ENCODE measurements at places on chromosomes 2 and 18.

- no peak for DNase-seq
These were observed 71.0 kb downstream of the PRPF40A start for GRCh38 chr2:152646264-152646663.

DNA sequence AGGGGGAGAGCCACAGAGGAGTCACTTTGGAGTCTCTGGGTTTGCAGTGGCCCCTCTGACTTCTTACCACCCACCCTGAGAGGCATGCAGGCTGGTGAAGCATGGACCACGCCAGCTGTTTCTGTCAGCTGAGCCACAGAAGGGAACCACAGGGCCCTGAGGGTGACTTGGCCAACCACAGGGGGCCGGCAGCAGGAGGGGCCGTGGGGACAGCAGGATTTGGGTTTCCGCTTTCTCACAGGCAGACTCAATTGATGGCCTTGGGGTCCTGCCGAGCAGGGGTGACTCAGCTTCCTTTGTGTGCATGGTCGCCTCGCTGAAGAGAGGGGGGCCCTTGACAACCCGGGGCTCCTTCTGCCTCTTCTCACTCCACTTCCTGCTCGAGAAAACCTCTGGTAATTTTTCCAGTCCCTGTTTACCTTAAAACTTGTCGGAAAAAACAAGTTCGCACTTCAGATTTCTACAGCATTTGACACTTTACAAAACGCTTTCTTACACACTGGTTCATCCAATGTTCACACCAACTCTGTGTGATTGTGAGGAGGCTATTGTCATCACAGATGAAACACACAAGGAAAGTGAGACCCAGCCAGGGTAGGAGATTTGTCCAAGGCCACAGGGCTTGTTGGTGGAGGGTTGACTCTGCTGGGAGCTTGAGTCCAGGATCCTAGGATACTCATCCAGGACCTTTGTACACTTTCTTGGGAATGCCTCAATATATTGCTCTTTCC, 311.2 kb downstream of the LPIN1 start:
- DNase-seq = no peak

DNA sequence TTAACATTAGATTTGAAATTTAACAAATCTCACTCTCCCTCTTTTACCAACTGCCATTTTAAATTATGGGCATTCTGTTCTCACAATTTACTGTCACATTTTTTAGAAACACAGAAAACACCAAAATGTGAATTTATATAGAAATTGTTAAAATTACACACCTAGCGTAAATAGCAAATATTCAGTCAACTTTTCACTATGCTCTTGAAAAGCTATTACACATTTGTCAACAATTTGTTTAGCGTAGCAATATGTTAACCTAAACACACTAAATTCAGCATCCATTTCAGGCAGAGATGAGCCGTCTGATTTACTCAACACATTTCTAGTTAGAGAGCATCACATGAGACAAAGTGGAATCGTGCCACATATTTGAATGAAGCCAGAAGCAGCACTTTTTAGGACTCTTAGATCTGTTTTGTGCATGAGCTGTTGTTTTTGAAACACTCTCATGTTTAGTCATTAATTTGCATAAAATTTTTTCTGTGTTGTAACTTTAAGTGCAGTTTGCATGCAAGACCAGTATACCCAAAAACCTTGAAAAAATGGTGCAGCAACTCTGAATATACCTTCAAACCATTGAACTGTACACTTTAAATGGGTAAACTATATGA, 8.2 kb downstream of the TTC32 start:
- DNase-seq = no peak

DNA sequence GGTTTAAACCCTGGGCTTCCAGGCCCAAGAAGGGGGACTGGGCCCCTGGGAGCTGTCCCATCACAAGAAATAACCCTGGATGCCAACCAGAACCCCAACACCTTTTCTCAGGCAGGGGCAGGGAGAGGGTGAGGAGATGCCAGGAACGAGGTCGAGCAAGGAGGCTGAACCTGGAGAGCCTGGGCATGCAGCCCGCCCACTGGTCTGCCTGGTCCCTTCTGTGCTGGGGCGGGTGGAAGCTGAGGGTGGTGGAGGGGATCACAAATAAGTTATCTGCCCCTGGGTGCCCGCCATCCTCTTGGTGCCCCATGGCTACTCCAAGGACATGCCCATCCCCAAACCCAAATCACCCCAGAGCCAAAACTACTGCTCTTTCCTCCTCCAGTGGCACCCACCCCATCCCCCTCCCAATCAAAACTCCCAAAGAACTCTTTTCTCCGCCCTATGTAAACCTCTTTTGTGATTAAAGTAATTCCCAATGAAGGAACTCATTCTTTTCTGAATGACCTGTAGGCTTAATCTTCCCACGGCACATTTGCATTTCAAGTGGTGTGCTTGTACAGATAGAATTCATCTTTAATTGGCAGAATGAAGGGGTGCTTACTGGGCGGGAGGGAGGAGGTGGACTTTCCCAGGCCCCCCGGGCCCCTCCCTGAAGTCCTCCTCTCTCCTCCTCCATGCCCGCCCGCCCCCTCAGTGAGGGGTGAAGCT, 47.9 kb downstream of the EFR3B start:
- no peak for DNase-seq

DNA sequence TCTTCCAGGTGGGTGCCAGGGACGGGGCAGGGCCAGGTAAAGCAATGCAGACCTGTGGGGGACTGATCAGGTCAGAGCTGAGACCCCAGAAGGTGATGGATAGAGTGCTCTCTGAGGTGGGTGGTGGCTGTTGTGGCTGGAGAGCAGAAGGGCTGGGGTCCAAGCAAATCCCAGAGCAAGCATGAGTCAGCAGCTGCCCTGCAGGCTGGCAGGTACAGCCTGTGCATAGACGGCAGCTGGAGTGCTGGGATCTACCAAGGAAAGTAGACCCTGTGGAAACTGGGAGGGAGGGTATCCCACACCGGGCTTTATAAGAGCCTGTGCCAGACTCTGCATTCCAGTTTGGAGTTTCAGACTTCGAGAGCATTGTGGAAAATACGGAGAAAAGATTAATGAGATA, 663 bp downstream of the TRIM54 start:
- no peak for DNase-seq

- DNase-seq = no peak
These were observed 91.3 kb upstream of the ZFP36L2 start for GRCh38 chr2:43317680-43318079.

GRCh38 chr2:236693531-236693930, 123.9 kb downstream of the ACKR3 start:
- no peak for DNase-seq

DNA sequence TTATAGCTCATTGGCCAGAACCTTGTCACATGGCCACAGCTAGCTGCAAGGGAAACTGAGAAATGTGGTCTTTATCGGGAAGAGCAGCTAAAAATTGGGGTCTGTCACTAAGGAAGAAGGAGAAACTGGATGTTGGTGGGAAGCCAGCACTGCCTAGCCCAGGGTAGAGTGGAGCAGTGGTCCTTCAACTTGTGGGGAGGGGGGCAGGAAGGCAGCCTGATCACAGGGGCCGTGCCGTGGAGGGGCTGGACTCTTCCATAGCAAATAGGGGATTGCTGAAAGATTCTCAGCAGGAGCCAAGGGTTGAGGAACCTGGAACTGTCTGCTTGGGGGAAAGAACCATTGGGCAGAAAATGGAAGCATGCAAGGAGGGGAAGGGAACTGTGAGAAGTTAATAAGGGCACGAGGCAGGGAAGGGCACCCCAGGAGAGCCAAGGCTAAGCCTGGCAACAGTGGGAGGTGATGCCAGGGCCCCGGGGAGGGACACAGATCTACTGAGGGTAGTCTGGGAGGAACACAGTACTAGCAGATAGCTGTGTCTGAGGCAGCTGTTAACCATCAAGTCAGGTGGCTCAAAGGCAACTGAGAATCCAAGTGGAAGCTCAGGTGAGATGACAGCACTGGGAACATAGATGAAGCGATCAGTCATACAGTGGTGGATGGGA, 5.9 kb upstream of the NEURL3 start:
- DNase-seq = no peak

DNA sequence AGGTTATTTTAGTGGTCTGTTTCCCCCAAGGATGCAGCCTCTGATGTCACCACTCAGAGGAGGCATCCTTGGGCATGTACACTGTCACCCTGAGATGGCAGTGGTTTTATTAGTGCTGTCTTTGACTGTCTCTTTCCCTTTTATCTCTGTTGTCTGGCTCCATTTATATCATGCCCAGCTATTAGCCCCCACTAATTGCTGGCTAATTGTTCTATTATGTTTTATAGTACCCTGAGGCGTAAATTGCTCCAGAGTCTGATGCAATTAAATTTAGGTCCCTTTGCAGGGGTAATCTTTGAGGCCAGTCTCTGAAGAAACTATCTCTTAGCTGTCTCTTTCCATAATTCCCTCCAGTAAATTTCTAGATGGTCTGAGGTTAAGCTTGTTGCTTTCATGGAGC, 301.0 kb upstream of the KLHL29 start:
- no peak for DNase-seq

DNA sequence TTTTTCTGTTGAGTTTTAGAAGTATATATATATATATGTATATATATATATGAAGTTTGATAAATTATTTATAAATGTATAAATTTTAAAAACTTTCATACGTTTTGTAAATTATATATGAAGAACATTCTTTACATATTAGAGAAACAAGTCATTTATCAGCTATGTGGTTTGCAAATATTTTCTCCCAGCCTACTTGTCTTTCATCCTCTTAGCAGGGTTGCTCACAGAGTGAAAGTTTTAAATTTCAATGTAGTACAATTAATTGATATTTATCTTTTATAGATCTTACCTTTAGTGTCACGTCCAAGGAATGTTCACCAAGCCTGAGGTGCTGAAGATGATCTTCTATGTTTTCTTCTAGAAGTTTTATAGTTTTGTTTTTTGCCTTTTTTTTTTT, 78.3 kb upstream of the HS6ST1 start:
- no peak for DNase-seq

DNA sequence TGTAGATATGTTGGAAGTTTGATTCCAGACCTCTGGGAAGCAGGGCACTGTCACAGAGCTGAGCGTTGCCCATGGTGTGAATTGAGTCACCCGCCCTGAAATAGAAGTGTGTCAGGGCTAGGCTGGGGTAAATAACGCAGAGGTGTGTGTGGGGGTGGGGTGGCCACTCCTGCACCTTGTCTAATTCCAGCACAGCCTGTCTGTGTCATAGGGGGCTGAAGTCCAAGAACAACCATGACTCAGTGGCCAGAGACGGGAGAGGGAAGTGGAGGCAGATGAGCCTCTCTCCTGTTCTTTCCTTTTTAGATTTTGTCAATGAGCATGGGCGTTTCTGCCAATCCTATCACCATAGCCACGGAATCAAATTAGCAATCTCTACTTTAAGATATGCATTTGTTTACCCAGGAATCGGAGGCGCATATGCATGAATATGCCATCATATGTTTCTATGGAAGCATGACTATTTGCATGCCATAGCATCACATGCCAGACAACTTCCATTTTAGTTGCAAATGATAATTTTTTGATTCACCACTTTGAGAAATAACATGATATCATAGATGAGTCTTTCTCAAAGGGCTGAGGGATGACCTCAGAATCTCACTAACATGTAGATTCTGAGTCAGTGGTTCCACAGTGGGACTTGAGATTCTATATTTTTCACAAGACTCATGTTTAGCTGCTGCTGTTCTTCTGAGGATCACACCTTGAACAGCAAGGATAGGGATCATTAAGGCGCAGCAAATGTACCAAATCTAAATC, 852.9 kb downstream of the DCDC2C start:
- no peak for DNase-seq

DNA sequence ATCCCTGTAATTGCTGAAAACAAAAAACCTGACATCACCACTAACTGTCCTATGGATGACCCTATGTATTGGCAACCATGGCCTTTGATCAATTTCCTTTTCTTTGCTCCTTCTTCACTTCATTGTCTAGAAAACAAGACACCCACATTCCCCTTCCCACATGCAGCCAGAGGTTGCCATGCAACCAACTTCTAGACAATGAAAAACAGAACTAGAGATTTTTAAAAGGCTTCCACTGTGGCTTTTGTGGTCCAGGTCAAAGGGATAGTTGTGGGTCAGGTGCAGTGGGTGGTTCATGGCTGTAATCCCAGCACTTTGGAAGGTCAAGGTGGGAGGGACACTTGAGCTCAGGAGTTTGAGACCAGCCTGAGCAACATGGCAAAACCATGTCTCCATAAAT, 139.3 kb upstream of the DOK6 start:
- DNase-seq = peak; percentile 24

DNA sequence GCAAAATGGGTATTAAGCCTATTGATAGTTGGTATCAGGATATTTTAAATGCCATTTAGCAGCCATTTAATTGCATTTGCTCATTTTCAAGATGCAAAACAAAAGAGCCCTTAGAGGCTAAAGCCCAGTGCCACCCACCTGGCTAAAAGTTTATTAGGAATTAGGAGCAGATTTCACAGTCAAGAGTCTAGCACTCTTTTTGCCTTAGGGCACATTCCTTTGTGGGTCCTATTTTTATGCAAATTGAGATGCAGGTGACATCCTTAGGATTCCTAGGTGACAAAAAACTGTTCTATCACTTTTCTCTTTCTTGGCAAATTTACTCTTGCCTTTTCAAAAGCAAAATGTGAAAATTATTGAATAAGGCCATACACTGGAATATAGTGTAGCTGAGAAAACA, 42.0 kb downstream of the CTNNA2 start:
- no peak for DNase-seq

DNA sequence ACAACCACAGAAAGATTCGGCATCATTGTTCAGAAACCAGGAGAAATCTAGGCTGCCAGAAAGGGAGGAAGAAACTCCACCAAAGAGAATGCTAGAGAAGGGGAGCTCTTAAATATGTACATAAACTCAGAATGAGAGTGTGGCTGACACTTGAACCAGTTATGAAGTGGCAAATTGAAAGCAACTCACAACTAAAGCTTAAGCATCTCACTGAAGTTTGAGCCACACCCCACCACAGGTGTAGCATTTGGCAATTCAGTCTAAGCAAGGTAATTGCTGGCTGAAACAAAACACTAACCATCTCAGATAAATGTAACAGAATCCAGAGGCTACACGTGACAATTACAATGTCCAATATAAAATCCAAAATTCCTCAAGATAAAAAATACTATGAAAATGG, 168.4 kb downstream of the DOK6 start:
- DNase-seq = peak; percentile 69

DNA sequence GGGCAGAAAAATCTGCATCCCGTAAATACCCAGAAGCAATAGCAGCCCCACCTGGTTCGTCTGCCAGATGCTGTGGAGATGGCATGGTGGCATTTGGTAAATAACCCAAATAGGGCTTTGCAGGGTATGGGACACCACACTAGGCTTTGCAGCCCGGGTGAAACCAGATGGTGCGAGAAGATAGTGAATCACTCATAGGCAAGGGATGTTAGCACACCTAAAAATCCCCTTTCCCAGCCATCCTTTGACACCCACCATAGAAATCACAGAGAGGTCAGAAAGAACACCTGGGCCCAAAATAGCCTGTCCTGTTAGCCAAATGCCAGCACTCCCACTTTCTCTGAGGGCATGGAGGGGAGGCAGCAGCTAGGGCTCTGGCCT, 47.6 kb downstream of the BCL11A start:
- DNase-seq = no peak

- no peak for DNase-seq
These were observed 43.0 kb upstream of the KCNF1 start for GRCh38 chr2:10868465-10869314.

GRCh38 chr2:233455491-233455890, 101.2 kb downstream of the DGKD start:
- no peak for DNase-seq

Data from RPMI8226 (cell line).